ENCODE measurements at places on chromosomes 3 and 15. TPM values are rescaled to one million over a fixed set of nuclear protein-coding genes. Genes with fewer than 3 reads are reported as not detected.

The TMIE gene
- polyA plus RNA-seq, result 2.3 TPM

The IQCH gene
- 1.9 TPM for polyA plus RNA-seq

The SLCO3A1 gene
- polyA plus RNA-seq, result 61.3 TPM

The PLA2G4F gene
- polyA plus RNA-seq, result not detected

The THSD4 gene
- polyA plus RNA-seq, result not detected

The IL17RB gene
- 0.09 TPM for polyA plus RNA-seq

The SNRPN gene
- polyA plus RNA-seq, result 537 TPM

The MASP1 gene
- polyA plus RNA-seq, result not detected
